NCI-H2171 (cell line): ENCODE measurements at places on chromosomes 4 and X.

DNA sequence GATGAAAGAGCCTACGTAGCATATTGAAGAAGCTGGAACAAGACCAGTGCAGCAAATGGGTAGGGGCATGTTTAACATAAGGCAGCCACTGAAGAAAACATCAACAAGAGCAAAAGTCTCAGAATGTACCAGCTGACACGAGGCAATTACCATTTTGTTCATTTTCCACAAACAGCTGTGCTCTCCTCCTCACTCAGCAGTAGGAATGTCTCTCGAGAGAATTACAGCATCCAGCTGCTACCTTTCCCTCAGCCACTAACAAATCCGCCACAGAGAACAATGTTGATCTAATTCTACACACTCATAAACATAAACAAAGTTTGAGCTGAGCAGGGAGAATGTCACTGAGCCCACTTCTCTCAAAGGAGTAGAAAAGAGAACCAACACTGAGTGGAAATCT is 68.0 kb downstream of the OPHN1 start:
- peak; percentile 68 for DNase-seq

DNA sequence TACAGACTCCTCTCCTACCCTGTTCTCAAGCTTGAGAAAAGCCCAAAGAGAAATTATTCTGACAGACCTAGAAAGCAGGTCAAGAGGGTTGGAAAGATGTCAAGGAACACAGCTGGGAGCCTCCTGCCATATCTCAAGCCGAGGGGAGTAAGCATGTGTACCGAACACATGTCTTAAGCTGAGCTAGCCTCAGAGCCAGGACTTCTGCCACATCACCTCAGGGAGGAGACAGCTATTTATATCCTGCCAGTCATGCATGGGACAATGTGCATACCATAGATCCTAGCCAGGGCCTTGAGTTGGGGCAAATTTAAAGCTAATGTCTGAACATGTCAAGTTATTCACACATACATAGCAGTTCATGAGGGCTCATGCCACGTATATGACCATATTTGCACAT is 11.8 kb downstream of the TMEM31 start:
- no peak for DNase-seq

- DNase-seq, result no peak
Measured at GRCh38 chr4:99394896-99395295, 40.2 kb downstream of the ADH7 start.

DNA sequence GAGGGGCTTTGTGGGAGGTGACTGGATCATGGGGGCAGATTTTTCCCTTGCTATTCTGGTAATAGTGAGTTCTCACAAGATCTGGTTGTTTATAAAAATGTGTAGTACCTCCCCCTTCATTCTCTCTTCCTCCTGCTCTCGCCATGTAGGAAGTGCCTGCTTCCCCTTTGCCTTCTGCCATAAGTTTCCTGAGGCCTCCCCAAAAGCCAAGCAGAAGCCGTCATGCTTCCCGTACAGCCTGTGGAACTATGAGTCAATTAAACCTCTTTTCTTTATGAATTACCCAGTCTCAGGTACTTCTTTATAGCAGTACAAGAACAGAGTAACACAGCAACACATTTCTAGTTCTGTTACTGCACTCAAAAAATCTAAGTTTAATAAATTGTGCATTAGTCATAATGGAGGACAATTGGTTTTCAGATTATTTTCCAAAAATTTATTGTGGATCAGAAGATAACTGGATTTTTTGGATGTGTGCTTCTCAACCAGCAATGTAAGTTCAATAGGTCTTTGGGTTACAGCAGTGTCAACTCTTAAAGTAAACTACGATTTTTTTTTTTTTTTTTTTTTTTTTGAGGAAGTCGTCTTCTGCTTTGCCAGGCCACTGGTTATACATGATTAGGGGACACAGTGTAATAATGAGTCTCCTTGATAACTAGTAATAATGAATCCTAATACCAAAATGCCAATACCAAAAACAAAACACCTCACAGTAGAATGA is 69.9 kb downstream of the CHIC2 start:
- no peak for DNase-seq

- no peak for DNase-seq
Measured at GRCh38 chr4:152894673-152895072, 41.5 kb upstream of the FHDC1 start.

- no peak for DNase-seq
Measured at GRCh38 chrX:103571121-103571520, 14.2 kb upstream of the TCEAL4 start.

- DNase-seq, result no peak
Measured at GRCh38 chr4:159871141-159871540, 768.3 kb downstream of the RAPGEF2 start.

DNA sequence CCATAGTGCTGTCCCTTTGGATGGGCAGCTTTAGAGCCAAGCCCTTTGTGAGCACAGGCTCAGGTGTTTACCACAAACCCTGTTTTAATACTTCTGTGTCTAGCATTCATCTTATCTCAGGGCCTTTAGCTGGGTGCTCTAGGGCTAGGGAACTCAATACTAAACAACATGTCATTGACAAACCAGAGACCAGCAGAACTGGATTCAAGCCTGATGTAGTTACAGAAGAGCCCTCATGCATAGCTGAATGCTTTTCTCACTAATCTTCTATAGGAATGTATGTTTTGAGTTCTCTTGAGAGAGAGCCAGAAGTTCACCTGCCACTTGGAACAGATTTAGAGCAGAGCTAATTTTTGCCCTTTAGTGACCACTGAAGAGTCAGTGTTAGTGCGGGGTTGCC is 142.6 kb downstream of the DCK start:
- no peak for DNase-seq

DNA sequence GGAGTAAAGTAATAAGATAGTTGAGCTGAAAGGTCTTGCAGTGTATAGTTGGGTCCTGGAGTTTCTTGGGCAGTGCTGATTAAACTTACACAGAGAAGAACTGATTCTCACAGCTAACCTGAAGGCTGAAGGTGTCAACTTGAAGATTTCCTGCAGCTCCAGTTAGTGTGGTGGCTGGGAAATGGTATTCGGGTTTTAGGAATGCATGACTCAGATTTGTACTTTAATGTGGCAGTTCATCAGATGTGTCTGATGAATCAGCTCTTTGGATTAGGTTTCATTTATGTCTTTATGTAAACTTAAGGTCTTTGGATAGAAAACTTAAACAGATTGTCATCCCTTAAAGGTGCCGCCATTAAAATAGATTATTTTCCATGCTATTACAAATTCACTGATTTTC is 200.0 kb downstream of the IL1RAPL1 start:
- no peak for DNase-seq

- no peak for DNase-seq
Measured at GRCh38 chr4:54898056-54898562, 227.3 kb downstream of the KDR start.

DNA sequence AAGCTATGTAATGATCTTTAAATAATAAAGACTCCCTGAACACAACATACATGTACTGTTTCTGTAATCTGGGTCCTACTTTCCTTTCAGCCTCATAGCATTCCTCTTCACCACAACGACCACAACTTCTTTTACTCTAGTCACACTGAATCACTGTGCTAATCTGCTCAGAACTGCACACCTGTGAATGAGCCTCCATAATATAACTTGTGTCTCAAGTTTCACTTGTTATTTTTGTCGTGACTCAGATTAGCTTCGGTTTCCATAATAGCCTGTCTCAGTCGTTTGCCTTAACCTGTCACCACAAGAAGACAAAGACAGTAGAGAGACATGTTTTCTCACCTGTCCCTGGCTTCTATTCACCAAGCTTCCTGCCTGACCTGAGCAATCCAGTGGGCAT is 61.8 kb downstream of the MAGED1 start:
- no peak for DNase-seq

- DNase-seq, result peak; percentile 12
Measured at GRCh38 chrX:49879656-49880277, 483 bp downstream of the USP27X start.

- no peak for DNase-seq
Measured at GRCh38 chrX:10239611-10240064, 82.9 kb downstream of the CLCN4 start.

DNA sequence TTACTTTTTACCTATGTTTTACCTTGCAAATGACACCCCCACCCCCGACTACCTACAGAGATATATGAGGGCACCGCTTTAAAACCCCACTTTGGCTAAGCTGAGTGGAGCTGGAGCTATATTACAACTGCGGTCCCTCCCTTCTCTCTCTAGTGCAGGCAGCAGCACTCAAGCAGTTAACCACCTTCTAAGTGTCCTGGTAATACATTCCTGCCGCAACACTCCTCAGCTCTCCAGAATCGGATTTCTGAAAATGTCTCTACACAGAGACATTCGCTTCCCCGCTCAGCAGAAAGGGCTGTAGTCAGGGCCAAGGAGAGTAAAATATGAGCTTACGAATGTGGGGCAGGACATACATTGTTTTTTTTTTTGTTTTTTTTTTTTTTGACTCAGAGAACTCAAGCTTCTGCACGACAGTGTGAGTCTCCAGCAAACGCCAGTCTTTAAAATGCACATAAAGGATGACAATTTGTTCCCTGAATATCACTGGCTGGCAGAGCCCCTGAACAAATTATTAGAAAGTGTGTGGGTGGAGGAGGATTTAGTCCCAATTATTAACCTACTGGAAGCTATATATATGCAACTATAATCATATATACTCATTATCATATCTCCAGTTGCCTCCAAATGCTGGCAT is 287.0 kb upstream of the TET2 start:
- no peak for DNase-seq

- DNase-seq, result no peak
Measured at GRCh38 chr4:142088906-142089305, 452.5 kb downstream of the IL15 start.

GRCh38 chr4:80124246-80125211 is 51.5 kb upstream of the ANTXR2 start:
- DNase-seq, result no peak

GRCh38 chr4:184843984-184844554 is 18.3 kb upstream of the ACSL1 start:
- no peak for DNase-seq

DNA sequence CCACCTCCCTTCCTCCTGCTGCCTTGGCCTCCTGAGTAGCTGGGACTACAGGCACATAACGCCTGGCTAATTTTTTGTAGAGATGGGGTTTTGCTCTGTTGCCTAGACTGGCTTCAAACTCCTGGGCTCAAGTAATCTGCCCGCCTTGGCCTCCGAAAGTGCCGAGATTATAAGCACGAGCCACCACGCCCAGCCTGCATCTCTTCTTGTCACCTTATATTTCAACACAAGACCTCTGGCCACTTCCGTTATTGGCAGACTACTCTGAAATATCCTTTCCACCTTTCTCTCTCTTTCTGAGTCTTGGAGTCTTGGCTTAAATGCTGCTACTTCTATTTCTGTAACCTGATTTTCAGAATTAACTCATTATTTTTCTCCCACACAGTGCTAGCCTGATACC is 5.6 kb downstream of the KIAA0232 start:
- DNase-seq, result no peak

- DNase-seq, result no peak
Measured at GRCh38 chr4:38860788-38861424, 4.3 kb upstream of the TLR6 start.

- no peak for DNase-seq
Measured at GRCh38 chr4:25308306-25308705, 4.3 kb upstream of the ZCCHC4 start.
